Esophagus squamous epithelium (tissue), 5 donors: ENCODE measurements at places on chromosomes 5 and 9.
A peak's percentile ranks its signal among the peaks of the same experiment; 100 is the strongest.

GRCh38 chr5:158819840-158820620 is 279.7 kb downstream of the EBF1 start:
- DNase-seq = no peak

- DNase-seq = no peak
Observed at GRCh38 chr5:108637134-108637533, 110.6 kb upstream of the FER start.

- peak; percentile 4 for DNase-seq
Observed at GRCh38 chr5:112492291-112492690, 73.2 kb upstream of the EPB41L4A start.

DNA sequence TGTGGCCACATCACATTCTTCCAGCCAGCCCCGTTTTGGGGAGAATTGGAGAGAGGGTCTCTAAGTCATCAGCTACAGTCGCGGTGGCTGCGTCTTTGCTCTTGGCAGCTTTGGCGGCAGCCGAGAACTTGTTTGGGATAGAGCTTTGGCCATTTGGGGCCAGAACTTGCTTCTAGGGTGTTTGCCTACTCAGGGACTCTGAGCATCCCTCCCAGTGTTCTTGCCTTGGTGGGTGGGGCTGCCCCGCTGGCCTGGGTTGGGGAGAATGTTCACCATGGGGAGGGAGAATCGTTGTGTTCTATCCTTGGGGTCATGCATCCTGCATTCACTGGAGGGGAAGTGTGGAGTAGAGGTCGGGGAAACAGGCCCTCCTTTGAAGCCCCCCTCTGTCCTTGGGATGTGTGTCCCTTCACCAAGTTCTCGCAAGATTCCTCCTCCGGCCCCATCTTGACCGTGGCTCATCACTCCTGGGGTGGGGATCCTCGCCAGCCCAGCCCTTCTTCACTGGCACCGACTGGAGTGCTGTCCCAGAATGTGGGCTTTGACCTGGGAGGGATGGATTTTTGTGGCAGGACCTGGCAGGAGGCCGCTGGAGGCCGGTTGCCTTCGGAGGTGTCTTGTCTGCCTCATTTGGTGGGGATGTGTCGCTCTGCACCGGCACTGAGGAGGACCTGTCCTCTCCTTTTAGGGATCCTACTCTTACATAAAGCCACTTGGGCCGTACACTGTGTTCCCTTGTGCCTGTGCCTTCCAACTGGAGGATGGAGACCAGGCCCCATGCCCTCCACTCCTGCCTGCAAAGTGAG is 3.5 kb downstream of the PHF2 start:
- DNase-seq = no peak

DNA sequence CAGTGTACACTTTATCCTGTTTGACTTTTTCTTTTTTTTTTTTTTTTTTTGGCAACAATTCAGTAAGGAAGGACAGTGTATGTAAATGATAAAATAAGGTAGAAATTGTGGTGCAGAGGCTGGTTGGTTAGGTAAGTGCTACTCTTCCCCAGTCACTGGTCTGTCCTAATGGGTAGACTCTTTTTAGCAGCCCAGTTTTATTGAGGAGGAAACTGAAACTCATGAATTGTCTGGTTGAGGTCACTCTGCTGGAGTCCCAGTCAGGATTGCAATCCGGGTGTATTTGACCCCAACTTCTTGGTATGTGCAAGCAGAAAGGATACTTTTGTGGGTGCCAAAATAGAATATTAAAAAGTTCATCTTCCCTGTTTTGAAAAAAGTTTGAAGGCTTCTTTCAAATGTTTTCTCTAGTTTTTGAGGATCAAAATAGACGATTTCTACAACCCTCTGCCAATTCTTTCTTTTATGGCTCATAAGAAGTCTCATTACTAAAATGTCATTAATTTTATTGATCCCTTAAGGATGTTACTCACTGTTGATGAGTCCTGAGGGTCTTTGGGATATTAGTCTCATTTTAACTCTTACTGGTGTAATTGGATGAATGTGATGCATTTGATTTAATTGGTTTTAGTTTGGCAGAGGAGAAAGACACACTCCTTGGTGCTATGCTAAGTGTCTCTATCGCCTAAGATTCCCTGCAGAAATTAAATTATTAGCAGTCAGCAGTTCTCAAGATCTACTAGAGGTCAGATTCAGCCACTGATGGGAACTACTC is 171.9 kb downstream of the KDM4C start:
- no peak for DNase-seq

DNA sequence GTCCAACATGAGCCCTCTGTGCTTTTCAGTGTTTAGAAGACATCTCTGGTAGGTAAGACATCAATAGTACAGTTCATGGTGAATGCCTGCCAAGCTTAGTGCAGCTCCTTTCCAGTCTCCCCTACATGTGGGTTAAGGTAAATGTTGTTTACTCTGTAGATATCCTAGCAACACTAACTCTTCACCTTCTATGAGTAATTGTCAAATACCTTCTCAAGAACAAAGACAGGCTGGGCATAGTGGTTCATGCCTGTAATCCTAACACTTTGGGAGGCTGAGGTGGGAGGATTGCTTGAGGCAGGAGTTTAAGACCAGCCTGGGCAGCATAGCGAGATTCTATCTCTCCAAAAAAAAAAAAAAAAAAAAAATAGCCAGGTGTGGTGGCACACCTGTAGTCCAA is 18.7 kb upstream of the RASGRF2 start:
- DNase-seq = no peak

- DNase-seq = no peak
Observed at GRCh38 chr9:91777292-91777830, 172.7 kb downstream of the ROR2 start.

DNA sequence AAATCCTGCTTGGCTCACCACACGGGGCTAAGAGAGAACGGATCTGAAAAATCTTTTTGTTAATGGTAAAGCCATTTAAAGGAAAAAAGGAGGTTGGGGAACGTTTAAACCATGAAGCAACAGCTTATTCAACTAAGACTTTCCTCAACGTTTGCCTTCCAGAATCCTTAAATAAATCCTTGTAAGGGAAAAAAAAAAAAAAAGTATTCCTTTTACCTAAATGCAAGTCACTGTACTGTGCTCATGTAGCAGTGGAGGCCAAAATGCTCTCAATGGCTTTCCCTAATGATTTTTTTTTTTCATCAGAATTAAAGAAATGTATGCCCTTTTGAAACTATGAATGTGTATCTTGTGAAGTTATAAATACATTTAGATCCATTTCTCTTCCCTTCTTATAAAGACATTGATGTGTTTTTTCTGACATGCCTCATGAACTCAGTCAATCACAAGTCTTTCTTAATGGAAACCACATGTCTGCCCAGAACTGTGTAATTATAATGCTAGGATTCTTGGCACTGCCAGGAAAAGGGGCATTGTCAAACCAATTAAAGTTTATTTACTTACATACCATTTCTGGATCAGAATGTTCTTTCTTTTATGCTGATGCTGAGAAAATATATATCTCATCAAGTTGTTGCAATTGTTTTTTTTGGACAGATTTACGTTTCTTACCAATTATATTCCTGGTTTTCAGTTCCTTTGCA is 107.5 kb downstream of the EBF1 start:
- DNase-seq = no peak

DNA sequence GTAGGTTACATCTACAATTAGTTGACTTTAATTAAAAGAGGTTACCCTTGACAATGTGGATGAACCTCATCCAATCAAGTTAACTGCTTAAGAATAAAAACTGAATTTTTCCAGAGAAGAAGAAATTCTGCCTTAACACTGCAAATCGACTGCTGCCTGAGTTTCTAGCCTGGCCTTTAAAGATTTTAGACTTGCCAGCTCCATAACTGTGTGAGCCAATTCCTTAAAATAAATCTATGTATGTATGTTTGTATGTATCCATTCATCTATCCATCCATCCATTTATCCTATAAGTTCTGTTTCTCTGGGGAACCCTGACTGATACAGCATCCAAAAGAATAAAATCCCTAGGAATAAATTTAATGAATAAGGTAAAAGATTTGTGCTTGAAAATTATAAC is 136.1 kb downstream of the TMEM38B start:
- no peak for DNase-seq

DNA sequence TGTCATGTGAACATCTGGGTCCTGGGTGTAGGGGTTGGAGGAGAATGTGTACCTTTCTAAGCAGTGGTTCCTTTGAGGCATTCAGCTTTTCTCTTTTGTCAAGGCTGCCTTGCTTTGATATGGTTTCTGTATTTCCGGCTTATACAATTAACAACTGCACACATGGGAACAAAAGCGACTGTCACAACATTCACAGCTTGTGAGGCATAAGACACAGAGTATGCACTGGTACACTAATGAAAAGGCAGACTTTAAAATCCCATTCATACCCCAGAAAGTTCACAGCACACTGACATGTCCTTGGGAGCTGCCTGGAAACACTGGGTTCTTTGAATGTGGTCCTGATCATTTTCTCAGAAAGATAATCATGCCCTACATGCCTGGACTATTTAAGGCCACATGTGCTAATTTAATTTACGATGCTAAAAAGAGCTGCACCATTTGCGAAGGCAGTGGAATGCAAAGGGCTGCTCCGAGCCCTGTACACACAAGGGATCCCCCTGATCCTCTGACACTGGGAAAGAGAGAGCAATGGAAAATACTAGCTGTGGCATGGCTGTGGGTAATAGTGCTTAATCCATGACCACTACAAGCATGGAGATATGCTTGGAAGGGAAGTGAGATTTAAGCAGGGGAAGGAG is 131.8 kb downstream of the EFNA5 start:
- no peak for DNase-seq

DNA sequence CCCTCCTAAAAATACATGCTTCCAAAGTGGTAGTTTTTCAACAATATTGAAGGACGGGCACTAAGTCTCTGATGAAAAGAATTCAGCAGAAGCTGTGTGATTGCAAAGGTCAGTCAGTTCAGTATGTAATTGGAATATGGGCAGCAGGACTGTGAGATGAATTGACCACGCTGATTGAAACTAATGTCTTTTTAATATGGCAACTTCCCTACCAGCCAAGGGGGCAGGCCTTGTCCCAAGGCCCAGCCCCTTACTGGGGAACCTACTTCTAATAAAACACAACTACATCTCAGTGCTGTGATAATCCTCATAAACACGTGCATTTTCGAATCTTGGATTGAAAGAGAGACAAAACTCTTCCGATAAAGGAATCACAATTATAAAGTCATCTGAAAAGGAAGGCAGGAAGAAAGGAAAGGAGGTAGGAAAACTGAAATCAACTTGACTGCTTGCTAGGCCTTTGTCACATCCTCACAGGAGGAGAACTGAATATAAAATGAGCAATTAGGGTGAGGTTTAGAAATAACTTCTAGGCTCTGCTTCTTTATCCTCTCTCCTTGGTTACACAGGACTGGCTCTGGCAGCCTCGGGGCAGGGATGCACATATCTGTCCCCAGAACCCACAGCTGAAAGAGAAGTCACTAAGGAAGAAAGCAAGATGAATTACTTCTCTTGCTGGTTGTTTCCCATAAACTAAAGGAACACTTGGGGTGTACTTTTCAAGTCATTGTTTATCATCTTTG is 281.9 kb downstream of the GLIS3 start:
- DNase-seq = no peak

DNA sequence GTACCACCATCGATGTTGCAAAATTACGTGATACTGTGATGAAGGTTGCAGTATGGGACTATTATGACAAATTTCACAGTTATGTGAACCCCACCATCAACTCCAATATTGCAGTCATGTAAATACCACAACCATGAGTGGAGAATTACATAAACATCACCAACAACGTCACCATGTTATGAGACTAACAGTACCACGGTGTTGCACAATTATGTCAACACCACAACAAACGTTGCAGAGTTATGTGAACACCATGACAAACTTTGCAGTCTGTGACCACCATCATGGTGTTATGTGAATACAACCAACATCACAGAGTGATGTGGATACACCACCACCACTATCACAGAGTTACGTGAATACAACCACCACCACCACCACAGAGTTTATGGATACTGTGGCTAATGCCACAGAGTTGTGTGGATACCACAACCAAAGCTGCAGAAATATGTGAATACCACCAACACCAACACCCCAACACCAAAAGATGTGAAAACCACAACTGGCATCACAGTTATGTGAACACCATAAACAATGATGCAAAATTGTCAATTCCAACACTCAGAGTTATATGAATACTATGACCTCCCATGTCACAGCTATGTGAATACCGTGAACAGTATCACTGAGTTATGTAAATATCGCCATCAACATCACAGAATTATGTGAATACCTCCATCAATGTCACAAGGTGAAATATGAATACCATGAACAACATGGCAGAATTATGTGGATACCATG is 62.4 kb downstream of the SHC3 start:
- no peak for DNase-seq

GRCh38 chr5:127418974-127419682 is 98.3 kb upstream of the PRRC1 start:
- DNase-seq = no peak

GRCh38 chr9:124054582-124055227 is 43.1 kb downstream of the LHX2 start:
- DNase-seq = no peak

- no peak for DNase-seq
Observed at GRCh38 chr5:133111299-133111698, 59.5 kb downstream of the HSPA4 start.

DNA sequence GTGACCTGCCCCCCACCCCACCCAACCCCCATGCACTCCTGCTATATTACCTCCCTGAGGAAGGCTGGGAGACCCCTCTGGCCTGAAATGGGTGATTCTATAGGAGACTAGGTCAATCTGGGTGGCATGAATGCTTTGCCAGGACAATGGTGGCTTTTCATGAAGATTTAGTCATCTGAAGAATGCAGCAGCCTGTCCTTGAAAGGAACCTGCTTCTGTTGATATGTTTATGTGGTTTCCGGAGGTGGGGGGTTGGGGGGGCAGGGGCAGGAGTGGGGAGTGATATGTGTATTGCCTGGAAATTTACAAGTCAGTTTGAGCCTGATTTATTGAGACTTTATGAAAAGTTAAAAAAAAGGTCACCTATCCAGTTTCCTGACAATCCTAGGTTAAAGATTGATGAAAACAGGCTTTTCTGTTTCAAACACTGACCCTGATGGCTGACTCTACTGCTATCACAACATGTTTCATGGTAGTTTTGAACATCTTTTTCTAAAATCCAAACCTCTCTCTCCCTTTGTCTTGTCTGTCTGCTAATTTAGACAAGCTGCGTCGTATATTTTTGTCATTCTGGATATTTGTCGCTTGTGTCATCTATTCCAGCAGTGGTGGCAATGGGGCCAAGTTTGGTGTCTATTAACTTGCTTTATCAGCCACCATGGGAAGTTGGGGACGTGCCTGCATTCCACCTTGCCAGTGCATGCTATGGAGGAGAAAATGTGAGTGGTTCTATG is 153.7 kb upstream of the EGFLAM start:
- DNase-seq = no peak

- DNase-seq = no peak
Observed at GRCh38 chr5:119363936-119364335, 8.1 kb downstream of the TNFAIP8 start.

- DNase-seq = no peak
Observed at GRCh38 chr9:127428348-127428747, 4.2 kb downstream of the ZNF79 start.
